ENCODE measurements at places on chromosomes 12 and 14. TPM values are rescaled to one million over a fixed set of nuclear protein-coding genes. Genes with fewer than 3 reads are reported as not detected.

Gene SYNDIG1L
- not detected for total RNA-seq

Gene RNF212B
- total RNA-seq, result not detected

DNA sequence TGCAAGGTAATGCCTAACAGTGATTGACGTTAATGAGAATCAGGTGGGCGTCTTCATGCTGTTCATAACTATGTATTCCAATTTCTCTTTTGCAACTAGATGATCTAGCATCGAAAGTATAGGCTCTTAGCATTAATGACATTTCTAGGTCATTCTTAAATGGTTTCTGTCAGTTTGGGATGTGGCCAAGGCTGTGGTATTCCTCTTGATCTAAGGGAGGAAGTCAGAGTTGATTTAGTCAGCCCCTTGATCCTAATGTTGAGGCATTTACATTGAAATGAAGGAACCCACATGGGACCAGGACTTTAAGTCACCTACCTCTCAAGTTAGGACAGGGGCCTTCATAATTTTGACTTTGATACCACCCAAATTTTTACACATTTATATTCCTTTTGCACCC, 448.1 kb downstream of the NPAS3 start:
- DNase-seq, result no peak

GRCh38 chr12:114678718-114679117, 5.3 kb downstream of the TBX3 start:
- no peak for DNase-seq

DNA sequence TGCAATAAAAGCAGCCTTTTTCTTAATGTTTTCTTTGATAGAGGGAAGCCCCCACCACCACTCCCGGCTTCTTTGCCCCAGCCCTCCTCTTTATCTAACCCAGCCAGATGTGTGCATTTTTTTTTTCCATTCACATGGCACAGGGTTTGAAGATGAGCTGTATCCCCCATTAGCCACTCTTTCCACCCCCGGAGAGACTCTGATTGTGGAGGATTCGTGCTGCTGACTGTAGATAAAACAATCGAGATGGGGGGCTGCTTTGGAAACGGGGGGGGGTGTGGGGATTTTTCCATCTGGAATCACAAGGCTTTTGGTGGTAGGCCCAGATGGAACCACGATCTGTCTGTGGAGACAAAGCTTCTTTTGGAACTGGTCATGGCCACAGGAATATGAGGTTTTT, 46.2 kb upstream of the VASH1 start:
- no peak for DNase-seq

GRCh38 chr14:72808564-72808963, 85.3 kb downstream of the DPF3 start:
- no peak for DNase-seq
